Daoy (cell line): ENCODE measurements at places on chromosomes 3 and 15.

DNA sequence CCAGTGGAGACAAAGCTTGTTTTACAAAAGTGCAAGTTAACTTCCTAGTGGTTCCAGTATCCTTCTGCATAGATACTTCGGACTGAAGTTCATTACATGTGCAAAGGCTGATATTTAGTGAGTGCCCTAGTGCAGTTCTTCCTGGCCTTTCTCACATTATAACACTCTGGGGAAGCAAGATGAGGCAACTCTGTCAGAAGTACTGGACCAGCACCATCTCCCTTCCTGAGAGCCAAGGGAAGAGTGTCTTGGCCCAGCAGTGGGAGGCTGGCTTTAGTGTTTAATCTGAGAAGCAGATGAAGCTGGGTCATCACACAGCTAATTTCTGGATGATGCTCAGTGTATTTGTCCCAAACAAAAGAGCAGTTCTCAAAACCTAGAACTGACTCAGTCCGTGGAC is 397.7 kb downstream of the CACNA2D3 start:
- no peak for DNase-seq

DNA sequence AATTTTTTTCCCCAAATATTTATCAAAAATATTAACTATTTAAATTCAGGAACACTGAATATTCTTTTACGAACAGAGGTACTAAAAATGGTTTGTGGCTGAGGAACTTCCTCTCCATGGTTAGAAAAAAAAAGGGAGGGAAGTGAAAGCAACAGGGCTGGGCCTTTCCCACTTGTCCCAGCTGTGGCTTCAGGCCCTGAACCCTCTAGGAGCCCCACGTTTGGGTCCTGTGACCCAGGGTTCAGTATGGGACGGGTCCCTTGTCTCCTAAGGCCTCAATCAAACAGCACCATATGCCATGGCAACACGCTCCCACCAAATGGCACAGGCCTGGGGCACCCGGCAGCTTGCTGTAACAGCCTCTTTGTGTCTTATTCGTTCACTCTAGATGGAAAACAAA is 32.4 kb downstream of the POC1A start:
- no peak for DNase-seq

DNA sequence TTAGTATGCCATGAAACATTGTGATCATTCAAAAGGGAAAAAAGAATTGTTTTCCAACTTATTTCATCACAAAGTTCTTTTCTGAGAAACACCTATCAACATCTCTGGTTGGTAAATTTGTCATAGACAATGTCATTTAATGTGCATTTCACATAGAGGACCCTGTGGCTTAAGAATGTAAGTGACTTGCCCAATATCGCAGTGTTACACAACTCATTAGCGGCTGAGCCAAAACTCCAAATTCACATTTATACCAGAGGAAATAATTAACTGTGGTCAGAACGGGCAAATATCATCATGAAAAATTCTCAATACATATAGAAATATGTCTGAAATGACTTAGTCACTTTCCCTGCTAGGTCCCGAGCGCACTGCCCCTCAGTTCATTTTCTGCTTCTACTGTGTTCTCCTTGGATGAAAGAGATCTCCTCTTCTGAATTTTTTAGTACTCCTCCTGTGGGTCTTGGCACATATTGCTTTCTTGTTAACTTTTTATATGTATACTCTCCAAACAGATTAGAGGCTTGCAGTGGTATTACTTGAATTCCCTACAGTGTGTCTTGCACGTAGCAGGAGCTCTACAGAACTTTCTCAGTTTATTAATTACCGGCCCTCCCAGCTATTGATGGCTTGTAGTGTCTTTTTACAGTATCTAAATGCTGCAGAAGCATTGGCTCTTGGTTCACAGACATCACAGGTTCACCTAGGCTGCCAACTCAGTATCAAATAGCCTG is 33.1 kb downstream of the PTX3 start:
- DNase-seq = no peak

GRCh38 chr3:187227658-187228258 is 30.5 kb downstream of the RTP1 start:
- DNase-seq = peak; percentile 21
